Stimulated activated CD8-positive, alpha-beta memory T cell treated with anti-CD3 and anti-CD28 coated beads, Interleukin-4, amount 100 ng/mL, for 1 hour (primary cell): ENCODE measurements at places on chromosomes 3 and 15.

DNA sequence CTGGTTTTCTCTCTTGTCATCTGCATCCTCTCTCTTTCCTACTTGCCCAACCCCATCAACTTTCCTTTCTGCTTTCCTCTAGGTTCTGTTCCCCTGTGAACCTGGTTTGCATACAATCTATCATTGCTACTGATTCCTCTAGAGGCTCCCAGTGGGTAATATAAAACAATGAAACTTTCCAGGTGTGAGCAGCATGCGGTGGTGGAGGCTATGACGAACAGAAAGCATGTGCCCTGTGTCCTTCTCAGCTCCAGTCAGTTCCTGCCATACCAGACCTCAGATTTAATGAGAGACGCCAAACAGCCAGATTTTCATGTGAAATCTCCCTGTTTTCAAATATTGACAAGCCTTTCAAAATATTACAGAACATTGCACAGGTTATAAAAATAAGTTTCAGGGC lies 3.5 kb upstream of the ACAP2 start:
- no peak for DNase-seq

GRCh38 chr3:99499235-99500158 lies 138.9 kb upstream of the COL8A1 start:
- no peak for DNase-seq

DNA sequence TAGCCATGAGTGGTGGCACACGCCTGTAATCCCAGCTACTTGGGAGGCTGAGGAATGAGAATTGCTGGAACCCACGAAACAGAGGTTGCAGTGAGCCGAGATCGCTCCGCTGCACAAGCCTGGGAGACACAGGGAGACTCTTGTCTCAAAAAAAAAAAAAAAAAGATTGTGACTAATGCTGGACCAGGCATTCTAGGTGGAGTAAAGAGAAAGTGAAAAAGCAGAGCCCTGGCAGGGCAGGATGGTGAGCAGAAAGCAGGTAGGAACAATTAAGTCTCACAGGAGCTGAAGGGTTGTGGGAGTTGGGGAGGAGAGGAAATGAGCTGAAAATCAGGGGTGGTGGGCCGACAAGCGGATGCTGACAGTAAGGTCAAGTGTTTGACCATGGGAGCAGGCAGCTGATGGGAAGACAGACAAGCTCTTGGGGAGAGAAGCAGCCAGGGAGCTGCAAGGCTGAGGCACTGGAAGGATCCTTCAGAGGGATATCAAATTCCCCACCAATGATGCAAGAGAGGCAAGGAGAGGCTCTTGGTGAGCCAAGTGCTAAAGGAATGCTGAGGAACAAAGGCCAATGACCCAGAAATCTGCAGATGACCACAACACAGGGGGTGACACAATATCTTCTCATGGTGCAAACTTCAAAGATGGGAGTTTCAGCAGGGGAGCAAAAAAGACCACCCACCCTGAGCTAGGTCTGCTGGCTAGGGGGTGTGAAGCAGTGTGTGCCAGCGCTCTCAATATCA lies 251.1 kb downstream of the ULK4 start:
- DNase-seq, result no peak

GRCh38 chr3:167350245-167350862 lies 29.7 kb downstream of the ZBBX start:
- no peak for DNase-seq

- DNase-seq, result no peak
These were observed 250.9 kb downstream of the PLCL2 start for GRCh38 chr3:17135696-17136095.

DNA sequence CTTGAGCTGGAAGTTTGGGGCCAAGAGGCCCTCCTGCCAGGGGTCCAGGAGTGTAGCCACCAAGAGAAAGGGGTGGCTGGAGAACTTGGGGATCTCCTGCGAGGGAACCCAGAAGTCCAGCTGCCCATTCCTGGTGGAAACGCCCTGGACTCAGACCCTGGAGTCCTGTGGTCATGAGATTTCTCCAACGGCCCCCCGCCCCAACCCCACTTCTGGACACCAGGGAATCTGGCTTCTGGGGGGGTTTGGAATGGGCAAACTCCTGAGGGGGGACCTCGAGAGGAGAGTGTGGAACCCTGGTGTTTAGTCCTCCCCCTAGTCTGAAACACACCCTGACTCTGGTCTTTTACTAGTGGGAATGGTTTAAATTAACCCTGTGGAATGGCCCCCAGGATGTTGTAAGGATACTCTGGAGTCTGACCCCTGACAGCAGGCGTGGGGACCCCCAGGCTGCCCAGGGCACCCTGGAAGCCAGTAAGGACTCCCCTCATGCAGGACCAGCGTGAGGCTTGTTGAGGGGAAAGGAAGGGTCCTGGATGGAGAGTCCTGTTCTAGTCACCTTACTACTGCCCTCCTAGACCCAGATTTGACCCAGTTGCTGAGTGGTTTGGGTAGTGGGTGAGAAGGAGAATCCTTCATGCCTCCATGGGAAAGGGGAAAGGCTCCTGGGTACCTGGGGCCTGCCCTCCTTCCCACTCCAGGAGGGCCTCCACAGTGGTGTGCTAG lies 540 bp downstream of the KLHDC8B start:
- no peak for DNase-seq

DNA sequence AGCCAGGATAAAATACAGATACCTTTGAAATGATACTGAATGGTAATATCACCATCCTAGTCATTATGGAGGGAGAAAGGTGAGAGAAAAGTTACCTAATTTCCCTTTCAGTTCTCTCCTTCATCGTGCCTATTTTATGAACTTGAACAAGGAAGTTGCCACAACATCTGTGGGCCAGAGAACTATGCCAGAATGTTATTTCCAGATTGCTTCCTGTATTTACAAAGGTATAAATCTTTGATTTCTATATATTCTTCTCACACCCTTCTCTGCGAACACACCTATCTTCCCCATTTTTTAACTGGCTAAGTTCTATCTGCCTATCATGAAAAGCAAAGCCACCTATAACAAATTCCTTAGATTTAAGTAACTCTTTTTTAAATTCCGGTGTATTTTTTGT lies 163.6 kb upstream of the GRM7 start:
- no peak for DNase-seq

DNA sequence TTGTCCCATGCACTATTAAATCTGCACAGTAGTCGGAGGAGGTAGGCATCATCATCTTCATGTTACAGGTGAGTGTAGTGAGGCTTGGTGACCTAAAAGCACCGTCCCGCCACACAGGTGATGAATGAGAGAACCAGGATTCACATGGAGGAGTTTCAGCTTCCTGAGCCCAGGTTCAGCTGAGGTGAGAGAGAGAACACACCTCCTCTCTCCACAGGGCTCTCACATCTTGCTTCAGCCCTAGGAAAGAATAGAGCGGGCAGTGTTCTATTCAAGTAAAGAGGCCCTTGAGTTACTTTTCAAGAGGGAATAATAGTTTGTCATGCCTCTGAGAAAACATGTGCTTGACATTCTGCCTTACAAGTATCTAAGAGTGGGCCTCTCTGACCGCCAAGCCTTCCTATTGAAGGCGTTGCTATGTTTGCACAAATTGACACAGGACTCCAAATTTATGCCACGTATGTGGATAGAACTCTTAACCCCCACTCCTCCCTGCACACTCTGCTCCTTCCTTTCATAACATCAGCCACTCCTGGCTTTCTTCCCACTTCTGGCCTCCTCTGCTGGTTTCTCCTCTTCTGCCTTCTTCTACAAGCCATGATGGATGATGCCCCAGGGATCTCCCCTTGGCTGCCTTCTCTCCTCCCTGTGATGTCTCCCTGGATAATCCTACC lies 138.3 kb upstream of the ABHD17C start:
- DNase-seq, result no peak

GRCh38 chr15:67838789-67839332 lies 984 bp downstream of the RNU6-1 start:
- DNase-seq, result no peak

DNA sequence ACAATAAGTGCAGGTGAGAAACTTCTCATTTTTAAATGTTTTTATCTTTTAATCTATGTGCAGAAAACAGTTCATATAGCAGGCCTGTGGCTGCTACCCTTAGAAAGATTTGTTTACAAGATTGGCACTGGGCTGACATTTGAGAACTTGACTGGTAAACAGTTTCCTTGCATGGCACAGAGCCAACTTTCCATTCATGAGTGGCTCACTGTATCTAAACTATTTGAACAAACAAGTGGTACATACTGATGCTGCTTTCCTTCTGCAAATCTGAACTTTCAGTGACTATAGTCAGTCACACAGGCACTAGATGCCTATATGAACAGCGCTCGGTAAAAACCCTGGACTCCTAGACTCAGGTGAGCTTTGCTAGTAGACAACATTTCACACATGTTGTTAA lies 6.3 kb upstream of the GTPBP8 start:
- peak; percentile 16 for DNase-seq

DNA sequence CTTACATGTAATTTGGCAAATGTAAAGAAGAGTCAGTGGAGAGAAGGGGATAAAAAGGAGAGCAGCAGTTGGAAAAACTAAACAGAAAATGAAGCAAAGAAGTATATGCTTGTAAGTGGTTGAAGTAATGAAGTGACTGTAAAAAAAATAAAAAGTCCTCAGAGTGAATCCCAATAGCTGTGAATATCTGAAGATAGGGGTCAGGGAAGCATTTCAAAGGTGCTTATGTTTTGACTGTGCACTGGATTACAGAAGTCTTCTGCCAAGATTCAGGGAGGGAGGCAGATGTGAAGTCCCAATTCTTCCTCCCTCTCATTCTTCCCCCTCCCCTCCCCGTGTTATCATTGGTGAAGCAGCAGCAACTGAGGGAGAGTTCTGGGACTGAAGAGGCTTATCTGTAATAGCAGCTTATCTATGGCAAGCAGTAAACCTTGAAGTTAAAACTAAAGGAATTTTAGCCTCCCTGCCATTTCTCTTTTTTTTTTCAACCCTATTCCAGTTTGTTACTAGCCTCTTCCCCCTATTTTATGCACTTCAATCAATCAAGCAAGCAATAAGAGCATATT lies 597.9 kb downstream of the IGSF11 start:
- no peak for DNase-seq

DNA sequence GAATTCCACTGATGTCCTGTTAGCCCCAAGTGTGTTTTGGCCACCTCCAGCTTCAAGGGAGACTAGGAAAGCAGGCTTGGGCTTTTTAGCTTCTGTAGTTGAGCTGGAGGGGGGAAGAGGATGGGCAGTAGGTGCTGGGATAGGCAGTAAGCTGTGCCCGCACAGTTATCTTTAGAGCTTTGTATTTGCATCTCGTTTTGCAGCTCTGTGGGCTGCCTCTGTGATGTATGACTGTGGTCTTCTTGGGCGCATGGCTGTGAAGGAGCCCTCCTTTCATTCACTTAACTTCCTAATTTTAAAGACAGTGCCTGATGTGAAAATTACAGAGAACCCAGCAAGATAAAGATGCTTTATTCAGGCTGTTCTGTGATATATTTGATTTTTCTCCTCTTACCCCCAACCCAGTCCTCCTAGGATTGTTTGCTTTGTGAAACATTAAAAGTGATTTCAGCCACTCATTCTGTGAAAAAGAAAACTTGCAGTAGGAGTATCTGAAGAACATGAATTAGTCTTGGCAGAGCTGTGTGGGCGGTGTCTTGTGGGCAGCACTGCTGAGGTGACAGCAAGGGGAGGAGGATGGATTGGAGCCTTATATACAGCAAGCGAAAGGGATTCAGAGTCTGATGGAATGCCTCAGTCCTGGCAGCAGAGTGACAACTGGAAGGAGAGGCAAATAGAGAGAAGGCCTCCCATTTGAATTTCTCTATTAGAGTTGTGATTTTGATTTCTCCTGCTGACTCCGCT lies 74.3 kb downstream of the LARS2 start:
- no peak for DNase-seq

DNA sequence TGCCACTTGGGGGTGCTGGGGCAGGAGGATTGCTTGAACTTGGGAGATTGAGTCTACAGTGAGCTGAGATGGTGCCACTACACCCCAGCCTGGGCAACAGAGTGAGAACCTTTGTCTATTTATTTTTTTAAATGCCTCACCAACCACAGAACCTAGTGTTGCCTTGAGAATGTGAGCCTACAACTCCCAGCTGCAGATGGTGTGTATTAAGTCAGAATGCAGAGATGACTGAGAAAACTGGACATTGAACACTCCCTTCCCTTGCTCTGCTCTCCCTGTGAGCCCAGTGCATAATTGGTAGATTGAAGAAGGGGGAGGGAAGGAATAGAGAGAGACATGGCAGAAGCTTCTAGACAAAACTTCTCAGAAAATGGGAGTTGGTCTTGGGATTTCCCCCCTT lies 53.5 kb downstream of the CCDC33 start:
- DNase-seq, result no peak

- no peak for DNase-seq
These were observed 15.3 kb upstream of the EBLN2 start for GRCh38 chr3:73046195-73046594.

GRCh38 chr3:189132231-189132671 lies 39.5 kb upstream of the TPRG1 start:
- peak; percentile 39 for DNase-seq

- DNase-seq, result no peak
These were observed 64.5 kb downstream of the PGPEP1L start for GRCh38 chr15:98943051-98943508.

- DNase-seq, result no peak
These were observed 221.4 kb downstream of the CADPS start for GRCh38 chr3:62653796-62654195.

DNA sequence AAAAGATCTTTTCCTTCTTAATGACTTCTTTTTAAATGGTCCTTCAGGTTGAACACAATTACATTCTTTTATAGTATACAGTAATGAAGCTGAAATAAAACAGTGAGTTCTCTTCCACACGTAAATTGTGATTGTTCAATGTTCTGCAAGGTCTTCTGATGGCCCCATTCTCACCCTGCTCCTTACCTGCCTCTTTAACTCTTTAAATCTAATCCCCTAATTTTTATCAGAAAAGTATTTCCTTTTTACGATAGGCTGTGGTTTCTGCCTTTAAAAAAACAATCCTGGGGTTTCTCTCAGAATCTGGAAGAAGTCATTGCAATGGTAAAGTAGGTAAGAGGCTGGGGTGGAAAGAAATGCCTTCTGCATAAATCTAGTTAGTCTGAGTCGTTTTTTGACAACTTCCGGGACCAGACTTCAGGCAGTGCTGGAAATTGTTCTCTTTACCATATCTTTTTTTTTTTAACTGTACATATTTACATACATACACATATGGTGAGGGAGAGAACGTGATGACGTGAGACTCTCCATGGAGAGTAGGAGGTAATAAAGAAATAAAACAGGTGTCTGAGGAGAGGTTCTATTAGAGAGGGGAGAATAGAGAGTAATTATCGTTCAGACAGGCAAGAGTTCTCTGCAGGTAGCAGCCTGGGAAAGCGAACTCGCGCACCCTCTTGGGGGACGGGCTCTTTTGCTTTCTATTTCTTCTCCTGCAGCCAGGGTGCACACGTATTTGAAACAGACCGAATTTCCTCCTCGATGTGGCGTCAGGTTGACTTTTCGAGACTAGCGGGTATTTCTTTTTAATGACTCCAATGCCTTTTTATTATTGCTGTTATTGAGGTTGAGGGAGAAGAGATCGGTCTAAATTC lies at the start of gene SIDT1:
TSS of gene SIDT1 (plus strand) at position 730 of the 872 bp plus-strand sequence. CDS start 467 bp downstream, outside the sequence.
- peak; percentile 43 for DNase-seq

DNA sequence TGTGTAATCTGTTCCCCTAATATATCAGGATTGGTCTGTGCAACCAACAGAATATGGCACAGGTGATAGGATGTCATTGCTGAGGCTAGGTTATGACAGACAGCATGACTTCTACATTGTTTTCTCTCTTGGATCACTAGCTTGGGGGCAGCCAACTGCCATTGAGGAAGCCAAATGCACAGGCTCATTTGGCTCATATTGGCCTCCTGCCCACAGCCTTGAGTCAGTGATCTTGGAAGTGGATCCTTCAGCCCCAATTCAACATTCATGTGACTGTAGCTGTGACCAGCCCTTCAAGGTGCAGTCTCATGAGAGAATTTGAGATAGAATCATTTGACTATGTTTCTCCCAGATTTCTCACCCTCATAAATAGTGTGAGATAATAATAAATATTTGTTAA lies 675.6 kb downstream of the GRM7 start:
- no peak for DNase-seq

- no peak for DNase-seq
These were observed 135.4 kb downstream of the MCTP2 start for GRCh38 chr15:94366781-94367180.
